ENCODE measurements at places on chromosomes 1 and 21.

- DNase-seq, result no peak
Measured at GRCh38 chr1:41371630-41372599, 10.7 kb downstream of the FOXO6 start.

GRCh38 chr1:17862121-17862520 lies 107.0 kb downstream of the ACTL8 start:
- DNase-seq, result no peak

DNA sequence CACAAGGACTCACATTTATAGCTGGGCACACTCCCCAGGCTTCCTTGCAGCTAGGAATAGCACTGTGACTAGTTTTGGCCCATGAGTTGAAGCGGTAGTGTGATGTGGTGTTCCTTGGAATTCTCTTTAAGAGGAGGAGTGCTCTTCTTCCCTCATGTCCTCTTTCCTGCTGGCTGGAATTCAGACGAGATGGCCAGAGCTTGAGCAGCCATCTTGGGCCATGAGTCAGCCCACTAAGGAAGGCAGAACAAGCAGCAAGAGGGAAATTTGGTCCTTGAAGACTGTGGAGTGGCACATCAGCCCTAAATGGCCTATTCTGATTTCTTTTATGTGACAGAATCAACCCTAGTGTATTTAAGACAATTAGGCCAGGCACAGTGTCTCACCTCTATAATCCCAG lies 20.0 kb downstream of the HTR6 start:
- no peak for DNase-seq

GRCh38 chr21:45482899-45483821 lies 59.1 kb downstream of the SLC19A1 start:
- DNase-seq, result no peak

DNA sequence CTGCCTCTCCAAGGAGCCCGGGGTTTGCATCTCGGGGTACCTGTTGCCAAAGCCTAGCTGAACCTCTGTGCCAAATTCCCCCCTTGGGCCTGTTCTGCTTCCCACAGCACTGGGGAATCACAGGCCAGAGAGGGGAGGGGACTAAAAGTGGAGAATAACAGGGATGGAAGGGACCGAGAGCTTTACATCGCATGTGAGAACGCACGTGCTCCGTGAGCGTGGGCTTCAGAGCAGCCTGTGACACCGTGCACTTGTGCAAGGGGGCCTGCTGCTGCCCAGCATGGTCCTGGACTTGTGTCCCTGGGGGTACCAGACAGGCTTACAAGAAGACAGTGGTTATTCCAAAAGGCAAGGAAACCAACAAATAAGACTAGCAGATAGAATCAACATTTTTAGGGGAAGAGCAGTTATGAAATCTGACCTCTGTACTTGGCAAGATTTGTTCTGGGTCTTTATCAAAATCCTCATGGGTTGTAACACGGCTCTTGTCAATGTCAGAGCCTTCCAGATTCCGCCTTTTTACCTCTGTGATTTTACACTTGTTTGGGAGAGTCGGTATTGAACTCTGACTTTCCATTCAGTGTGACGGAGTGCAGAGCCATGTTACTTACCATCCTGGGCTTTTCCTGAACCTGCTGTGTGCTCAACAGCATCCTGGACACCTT lies 36.2 kb upstream of the TNFRSF1B start:
- no peak for DNase-seq

DNA sequence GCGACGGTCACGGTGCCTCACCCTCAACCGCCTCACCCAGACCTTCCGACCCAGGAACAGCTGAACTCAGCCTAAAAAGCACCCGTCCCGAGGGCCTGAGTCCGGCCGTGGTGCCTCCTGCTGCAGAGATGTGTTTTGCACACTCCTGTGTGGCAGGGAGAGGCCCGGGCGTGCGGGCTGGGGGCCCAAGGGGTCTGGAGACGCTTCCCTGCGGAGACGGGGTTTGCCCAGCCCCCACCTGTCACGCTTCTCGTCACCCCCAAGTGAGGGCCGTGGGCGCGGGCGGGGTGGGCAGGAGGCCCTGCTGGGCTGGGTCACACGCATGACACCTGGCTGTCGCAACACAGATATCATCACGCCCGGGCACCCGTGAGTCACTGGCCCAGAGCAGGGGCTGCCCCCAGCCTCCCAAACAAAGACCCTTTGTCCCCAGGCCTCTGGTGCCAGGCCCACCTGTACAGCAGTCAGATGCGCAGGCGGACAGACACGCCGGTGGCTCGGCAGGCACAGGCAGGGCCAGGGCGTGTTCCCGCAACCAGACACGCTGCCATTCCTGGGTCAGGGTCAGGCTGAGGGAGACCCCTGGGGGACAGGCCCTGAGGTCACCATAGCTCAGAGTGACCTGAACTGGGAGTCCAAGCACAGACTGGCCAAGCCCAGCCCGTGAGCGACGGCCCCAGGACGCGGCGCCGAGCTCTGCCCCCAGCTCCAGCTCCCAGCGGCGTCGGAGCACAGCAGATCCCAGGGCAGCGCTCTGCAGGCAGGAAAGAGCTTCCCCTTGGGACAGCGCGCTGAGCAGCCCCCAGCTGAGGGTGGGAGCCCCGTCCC lies 6.1 kb downstream of the B3GALT6 start:
- DNase-seq, result no peak

DNA sequence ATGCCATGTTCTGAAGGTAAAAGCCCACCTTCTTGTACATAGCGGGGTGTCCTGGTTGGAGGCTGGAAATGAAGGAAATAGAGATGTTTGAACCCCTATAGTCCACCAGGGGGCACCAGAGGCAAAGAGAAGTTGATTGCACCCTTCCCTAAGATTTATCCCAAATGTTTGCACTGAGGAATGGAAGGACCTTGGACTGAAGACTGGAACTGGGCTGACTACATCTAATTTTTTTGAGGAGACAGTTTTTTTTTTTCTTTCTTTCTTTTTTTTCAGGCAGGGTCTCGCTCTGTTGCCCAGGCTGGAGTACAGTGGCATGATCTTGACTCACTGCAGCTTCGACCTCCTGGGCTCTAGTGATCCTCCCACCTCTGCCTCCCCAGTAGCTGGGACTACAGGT lies 55.3 kb upstream of the EIF4G3 start:
- DNase-seq, result no peak

DNA sequence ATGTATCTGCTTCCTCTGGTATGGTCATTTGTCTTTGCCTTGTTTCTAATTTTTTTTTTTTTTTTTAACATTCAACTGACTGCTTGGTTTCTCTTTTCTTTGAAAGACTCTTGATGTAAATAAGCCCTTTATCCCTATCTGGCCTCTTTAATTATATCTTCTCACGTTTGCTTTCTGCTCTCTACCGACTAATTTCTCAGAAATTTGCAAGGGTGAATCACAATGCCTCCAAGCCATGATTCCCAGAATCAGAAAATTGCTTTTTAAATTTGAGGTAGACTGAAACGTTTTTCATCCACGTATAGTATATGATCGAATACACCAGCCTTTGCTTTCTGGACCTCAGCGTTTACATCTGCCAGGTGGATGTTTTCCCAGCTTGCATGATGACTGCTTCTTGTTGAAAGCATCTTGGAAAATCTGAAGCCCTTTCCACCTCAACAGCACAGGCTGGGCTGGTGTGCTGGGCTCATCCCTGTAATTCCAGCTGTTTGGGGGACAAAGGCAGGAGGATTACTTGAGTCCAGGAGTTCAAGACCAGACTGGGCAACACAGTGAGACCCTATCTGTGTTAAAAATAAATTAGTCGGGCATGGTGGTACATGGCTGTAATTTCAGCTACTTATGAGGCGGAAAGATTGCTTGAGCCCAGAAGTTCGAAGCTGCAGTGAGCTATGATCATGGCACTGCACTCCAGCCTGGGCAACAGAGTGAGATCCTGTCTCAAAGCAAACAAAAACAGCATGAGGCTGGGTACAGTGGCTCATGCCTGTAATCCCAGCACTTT lies 35.0 kb upstream of the GPR137B start:
- no peak for DNase-seq

- DNase-seq, result no peak
Measured at GRCh38 chr1:155242805-155243358, 12.4 kb downstream of the ENTREP3 start.

DNA sequence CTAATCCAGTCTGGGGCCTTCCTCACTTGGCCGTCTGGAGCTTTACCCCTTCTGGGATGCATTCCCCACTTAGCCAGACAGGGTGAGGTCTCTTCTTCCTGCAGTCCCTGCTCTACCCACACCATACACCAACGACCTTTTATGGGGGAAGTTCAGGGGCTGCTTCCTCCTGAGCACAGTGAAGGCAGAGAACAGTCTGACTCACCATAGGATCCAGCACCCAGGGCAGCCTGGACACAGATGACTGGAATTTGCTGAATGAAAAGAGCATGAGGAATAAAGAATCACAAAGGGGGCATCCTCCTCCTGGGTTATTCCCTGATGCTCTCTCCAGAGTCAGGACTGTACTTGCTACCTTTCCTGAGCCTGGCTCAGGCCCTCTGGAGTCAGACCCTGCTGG lies 4.6 kb upstream of the FOXE3 start:
- no peak for DNase-seq

DNA sequence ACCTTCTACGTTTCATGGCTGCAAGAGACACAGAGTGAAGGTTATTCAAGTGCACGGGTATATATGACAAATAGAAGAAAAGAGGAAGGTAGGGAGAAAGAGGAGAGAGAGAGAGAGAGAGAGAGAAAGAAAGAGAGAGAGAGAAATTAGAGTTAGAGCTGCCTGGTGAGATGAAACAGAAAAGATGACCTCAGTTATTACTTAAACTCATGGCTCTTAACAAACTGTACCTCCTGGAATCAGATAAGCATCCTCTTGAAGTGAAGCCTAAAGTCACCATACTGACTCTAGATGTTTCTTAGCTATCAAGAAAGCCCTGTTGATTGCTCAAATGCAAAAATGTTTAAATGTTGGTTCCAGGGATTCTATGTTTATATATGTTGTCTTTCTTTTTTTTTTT lies 597.7 kb upstream of the ZP4 start:
- no peak for DNase-seq

GRCh38 chr1:170661646-170662411 lies 2.1 kb upstream of the PRRX1 start:
- DNase-seq, result no peak

DNA sequence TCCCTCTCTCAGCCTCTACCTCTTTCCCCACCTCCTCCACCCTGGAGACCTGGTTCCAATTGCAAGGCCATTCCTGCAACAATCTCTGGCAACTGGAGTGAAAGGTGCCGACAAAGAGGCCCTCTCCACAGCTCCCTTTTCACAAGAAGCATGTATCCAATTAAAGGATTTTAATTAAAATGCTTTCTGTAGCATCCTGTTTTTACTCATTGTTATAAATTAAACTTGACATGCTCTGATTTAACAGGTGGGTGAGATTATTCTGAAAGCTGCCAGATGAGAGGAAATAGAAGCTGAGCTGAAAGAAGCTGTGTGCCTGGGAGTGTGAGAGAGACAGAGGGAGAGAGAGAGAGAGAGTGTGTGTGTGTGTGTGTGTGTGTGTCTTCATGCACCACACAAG lies 160.5 kb downstream of the TBX15 start:
- no peak for DNase-seq

GRCh38 chr1:96983866-96984265 lies 262.3 kb downstream of the PTBP2 start:
- no peak for DNase-seq

- DNase-seq, result no peak
Measured at GRCh38 chr1:97245682-97246081, 524.1 kb downstream of the PTBP2 start.

- no peak for DNase-seq
Measured at GRCh38 chr1:240732390-240732789, 120.4 kb upstream of the GREM2 start.

GRCh38 chr1:212147581-212148033 lies 112.1 kb downstream of the DTL start:
- DNase-seq, result no peak

GRCh38 chr1:162671664-162672410 lies 39.6 kb downstream of the DDR2 start:
- no peak for DNase-seq

GRCh38 chr1:186093437-186093836 lies 281.6 kb downstream of the TPR start:
- DNase-seq, result no peak

DNA sequence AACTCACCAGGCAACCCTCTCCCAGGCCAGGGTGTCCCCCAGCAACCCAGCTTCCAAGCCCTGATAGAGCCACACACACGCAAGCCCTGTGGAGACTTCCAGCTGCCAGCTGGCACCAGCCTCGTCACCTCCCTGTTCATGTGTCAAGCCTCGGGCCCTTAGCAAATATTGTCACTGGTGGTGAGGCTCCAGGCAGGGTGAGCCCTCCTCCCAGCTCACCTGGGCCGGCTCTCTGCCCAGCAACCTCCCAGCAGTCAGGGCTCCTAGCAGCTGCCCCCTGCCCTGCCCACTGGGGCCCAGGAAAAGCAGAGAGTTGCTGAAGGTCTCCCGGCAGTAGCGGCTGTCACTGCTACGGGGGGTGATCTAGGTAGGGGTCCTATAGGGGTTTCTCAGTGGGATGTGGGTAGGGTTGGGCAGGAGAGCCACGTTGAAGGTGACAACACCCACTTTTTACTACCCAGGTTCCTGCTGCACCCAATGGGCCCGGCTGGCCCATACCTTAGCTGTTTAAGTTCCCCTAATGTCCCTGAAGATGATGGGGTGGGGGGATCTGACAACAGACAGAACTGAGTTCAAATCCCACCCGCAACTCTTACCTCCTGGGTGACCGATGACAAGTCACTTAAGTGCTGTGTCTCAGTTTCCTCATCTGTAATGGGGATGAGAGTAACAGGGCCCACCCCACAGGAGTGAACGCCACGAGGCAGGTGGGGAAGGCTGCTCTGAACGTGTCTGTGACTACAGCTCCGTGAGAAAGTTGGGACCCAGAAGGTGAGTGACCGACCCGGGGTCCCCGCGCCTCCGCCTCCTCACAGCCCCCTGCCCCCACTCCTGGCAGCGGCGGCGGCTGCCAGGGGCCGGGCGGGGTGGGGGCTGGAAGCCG lies 678 bp downstream of the TTC39A start:
- no peak for DNase-seq

- no peak for DNase-seq
Measured at GRCh38 chr1:229370601-229371021, 27.8 kb upstream of the CCSAP start.

DNA sequence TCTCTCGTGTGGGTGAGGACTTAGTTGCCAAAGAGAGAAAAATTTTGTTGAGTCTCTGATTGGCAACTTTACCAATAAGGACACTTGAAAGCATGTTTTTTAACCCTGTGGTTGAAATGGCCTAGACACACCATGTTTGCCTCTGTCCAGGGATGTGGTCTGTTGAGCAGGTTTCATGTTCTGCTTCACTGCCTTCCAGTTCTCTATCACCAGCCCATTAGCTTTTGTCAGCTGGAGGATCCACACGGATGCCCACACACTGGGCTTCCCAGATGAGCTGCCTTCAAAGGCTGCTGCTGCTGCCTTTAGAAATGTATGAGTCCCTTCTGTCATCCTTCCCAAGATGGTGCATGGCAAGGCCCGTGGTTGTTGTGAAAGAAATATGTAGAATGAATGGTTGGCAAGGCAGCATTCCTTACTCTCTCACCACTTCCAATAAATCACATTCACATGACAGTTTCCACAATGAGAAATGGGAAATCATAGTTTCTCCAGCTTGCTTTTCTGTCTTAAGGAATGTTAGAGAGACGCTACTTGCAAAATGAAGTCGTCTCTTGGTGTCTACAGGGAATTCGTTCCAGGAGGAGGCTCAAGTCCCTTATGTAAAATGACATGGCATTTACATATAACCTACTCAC lies 108.2 kb upstream of the SLC35F3 start:
- no peak for DNase-seq
